ENCODE measurements at places on chromosomes 12 and 14.

GRCh38 chr12:116152268-116152667 is 125.2 kb downstream of the MED13L start:
- DNase-seq = no peak

DNA sequence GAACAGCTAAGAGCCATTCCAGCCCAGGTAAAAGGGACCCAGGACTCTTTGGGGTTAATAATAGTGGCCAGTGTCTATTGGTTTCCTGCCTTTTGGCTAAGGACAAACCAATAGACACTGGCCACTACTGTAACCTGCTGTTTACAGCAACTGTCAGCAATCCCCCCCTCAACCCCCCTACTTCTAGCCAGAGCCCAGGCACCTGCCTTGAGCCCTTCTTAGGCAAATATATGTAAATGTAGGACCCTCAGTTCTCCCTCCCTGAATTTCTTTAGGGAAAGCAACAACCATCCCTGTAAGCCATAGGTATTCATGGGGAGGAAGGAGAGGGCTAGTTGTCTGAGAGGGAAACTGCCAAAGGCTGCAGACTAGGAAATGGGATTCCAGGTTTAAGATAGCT is 22.3 kb downstream of the HOXC4 start:
- no peak for DNase-seq

DNA sequence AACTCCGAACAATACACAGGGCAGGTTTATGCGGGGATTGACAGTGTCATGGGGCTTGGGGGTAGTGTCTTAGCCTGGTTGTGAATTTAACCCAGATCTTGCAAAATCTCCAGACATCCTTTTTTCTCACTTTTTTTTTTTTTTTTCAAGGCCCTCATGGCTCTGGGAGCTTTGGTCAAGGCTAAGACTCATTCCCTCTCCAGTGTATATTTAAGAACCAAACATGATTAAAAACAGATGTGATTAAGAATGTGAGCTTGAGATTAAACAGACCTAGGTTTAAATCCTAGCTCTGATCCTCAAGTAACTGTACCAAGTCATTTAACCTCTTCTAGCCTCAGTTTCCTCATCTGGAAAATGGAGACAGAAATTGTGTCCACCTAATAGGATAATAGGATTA is 151.7 kb upstream of the FUT8 start:
- no peak for DNase-seq

DNA sequence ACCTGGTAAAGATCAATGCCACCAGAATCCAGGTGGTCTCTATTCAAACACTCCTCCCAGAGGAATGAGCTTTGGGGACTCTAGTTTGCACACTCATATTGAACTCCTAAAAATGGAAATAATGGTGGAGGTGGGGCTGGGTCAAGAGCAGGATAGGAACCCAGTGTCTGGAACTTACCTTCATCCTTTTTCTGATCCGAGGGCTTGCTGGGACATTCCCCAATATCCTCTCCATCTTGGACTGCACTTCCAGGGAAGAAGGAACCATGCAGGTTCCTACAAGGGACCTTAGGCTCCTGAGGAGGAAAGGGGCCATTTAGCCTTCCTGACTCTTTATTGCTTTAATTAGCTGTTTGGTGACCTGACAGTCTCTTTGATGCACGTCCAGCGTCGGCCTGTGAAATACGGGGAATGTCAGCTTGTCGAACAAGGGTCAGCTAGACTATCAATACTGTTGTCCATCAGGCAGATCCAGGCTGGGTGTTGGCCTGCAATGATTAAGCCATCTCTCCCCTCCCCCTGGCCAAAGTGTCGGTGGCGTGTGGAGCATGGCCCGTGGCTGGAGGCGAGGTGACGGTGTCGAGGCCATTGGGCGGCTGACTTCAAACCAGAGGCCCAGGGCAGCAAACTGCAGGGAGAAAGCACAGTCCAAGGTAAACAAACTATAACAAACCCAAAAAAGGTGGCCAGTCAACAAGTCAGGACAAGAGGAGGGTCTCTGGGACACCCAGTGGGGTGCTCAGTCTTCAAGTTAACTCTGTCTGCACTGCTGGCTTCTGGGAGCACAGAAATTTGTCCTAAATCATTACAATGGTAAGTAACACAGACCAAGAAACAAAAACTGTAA is 405.2 kb upstream of the TBX3 start:
- DNase-seq = no peak

DNA sequence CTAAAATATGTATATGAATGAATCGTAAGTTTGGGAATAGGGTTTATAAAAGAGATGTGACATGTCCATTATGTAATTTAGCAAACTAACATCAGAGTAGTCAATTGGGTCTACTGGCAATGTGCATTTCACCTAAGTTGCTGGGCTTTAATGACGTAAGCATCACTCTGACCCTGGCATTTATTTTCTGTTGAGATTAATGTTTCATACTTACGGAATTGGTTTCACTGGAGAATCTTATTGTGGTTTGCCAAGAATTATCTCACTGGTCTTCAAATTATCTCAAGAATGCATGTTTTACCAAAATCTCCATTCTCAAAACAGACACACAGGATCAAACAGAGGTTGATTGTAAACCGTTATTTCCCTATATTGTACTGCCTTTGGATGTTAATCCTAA is 437.1 kb downstream of the NPAS3 start:
- DNase-seq = no peak

DNA sequence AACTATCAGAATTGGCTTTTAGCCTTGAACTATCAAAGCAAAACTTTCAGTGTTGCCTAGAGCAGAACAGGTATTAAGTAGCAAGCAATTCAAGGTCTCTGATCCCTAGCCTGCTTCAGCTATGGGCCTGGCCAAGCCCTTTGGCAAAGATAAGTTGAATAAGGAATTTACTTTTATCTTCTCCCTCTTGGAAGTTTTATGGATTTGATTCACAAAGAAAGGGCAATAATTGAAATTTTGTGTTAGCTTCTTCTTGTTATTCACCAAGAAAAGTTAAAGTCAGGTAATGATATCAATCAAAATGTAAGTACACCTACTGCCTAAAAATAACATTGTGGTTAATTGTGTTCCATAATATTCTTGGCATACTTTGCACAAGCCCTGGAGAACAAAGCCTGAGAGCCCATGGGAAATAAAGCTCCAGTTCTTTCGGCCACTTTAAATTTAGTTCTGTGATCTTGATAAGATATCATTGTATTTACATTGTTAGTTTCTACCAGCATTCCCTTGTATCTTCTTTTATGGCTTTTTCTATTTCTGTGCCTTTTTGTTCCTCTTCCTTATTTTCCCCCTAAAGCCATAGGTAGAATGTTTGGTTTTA is 158.0 kb downstream of the RAD51B start:
- no peak for DNase-seq

DNA sequence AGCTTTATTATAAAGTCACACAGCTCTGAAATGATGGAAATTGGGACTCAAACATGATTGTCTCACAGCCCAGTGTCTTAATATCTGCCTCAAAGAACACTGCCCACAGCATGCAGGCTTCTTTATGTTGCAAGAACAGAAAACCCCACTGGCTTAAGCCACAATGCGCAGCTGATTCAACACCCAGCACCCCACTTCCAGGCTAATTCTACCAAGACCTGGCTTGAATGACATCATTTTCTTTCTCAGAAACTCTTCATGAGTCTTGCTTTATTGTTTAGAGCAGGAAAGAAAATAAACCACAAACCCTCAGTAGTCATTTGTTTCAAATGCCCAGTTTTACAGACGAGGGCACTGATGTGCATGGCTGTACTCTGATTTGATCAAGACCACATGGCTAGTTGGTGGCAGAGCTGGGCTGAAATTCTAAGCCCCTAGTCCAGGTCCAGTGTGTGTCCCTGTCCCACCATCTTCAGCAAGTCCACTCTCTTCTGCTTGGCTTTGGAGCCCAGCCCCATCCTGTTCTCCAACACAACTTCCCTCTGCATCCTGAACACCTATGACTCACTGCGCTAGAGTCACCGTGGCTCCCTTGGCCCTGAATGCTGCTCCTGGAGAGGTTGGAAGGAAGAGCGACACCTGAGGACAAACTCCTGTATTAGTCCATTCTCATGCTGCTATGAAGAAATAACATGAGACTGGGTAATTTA is 50.3 kb upstream of the SRSF5 start:
- DNase-seq = peak; percentile 34

GRCh38 chr14:54922598-54922997 is 20.0 kb upstream of the GCH1 start:
- DNase-seq = no peak

GRCh38 chr12:89059721-89060541 is 292.4 kb downstream of the DUSP6 start:
- no peak for DNase-seq

- DNase-seq = no peak
Observed at GRCh38 chr12:72547573-72547972, 275.4 kb downstream of the TRHDE start.

GRCh38 chr12:22115711-22116110 is 69.7 kb downstream of the CMAS start:
- DNase-seq = no peak

- DNase-seq = no peak
Observed at GRCh38 chr14:23055621-23056144, 1.6 kb downstream of the CDH24 start.

GRCh38 chr12:51923506-51924365 is 16.4 kb downstream of the ACVRL1 start:
- DNase-seq = peak; percentile 26

DNA sequence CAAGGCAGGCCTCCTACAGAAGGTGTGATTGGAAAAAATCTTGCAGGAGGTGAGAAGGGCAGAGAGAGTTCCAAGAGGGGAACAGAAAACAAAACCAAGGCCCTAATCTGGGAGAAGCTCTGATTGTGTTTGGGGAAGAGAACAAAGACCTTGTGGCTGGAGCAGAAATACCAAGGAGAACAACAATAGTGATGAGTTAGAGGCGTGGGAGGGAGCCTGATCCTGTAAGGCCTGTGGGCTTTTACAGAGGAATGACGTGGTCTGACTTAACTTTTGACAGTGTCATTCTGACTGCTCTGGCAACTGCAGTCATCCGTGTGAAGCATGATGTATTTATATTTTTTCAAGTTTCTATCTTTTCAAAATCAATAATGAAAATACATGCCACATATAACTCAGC is 200.6 kb downstream of the ANO4 start:
- DNase-seq = no peak

DNA sequence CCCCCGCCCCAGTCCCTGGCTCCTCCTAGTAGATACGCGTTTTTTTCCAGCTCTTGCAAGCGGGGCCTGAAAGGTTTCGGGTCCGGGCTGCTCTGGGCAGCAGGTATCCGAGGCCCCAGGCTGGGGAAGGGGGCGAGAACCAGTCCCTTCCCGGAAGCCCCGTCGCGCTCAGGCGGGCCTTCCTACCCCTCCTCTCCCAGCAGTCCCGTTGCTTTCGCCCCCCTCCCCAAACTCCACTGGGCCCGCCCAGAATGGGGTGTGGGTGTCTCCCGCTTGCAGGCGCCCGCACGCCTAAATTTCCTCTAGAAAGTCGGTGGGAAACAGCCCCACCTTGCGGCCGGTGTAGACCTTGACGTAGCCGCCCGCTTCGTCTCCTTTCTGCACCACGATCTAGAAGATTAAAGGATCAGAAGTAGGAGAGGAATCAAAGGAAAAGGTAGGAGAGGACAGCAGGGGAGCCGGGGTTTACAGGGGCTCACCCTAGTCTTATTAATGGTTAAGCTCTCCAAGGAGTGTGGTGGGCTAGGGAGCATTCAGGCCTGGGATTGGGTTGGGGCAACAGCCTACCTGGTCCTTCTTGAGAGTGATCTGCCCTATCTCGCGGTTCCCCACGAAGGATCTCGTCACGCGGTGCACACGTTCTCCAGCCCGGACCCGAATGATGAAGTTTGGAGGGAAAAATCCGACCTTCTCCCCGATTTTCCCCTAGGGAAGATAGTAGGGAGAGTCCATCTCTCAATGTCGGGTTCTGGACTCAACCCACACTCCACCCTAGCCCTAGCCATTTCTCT is 7.3 kb downstream of the STAC3 start:
- peak; percentile 82 for DNase-seq

DNA sequence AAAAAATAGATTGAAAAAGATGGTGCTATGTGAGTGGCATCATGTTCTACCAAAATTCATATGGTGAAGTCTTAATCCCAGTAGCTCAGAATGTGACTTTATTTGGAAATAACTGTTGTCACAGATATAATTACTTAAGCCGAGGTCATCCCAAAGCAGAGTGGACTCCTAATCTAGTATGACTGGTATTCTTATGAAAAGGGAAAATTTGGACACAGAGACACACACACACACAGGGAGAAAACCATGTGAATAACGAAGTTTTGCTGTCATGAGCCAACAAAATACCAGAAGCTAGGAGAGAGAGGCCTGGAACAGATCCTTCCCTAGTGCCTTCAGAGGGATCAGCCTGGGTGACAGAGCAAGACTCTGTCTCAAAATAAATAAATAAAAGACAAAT is 62.6 kb downstream of the FAR2 start:
- DNase-seq = no peak

DNA sequence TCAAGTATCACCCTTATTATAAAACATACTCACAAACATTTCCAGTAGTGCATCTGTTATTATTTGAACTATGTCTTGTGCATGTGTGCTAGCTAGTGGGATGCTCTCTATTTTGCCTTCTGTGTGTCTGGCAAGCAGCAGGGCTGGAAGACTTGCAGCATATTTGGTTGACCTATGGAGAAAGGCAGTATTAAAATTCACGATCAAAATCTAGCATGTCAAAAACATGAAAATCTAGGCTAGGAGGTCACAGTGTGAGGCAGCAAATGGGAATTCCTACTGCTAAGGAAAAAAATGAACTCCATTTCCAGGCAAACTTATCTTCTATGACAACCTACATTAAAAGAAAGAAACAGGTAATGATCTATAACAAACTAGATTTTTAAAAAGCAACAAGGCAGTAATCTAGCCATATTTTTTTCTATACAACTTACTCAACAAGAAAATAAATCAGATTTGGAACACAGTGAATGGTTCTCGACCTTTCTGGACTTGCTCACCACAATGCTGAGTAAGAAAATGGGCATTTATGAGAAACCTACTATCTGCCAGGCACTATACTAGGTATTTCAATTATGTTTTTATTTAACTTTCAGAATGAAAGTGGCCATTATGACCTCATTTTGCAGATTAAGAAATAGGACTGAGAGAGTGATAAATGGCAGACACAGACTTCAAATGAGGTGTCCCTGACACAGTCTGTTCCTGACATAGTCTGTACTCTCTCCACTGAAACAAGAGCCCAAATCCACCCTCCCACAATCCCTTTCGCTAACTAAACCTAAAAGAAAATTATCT is 96.8 kb downstream of the TXNDC16 start:
- DNase-seq = no peak

- no peak for DNase-seq
Observed at GRCh38 chr14:68521557-68521901, 271.3 kb downstream of the ZFP36L1 start.

All from MM.1S (cell line).